IPS DF 6.9 (cell line): ENCODE measurements at places on chromosomes 11 and 22.

DNA sequence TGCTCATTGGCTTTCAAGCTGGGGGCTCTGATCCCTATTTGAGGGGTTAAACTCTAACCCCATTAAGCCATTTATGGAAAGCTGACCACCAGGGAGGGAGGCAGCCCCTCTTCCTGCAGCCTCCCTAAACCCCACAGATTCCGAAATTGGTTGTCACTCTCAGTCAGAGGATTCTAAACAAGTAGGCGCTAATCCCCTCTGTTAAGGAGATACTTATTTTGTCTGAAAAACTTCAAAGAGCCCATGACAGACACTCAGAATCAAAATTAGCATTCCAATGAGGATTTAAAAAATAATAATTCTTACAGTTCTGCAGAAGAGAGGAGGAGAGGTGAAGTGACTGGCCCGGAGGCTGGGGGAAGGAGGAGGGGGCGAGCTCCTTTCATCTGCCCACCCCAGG is 69.7 kb upstream of the LMO1 start:
- no peak for DNase-seq

GRCh38 chr11:75524665-75525432 is 892 bp downstream of the GDPD5 start:
- no peak for DNase-seq

DNA sequence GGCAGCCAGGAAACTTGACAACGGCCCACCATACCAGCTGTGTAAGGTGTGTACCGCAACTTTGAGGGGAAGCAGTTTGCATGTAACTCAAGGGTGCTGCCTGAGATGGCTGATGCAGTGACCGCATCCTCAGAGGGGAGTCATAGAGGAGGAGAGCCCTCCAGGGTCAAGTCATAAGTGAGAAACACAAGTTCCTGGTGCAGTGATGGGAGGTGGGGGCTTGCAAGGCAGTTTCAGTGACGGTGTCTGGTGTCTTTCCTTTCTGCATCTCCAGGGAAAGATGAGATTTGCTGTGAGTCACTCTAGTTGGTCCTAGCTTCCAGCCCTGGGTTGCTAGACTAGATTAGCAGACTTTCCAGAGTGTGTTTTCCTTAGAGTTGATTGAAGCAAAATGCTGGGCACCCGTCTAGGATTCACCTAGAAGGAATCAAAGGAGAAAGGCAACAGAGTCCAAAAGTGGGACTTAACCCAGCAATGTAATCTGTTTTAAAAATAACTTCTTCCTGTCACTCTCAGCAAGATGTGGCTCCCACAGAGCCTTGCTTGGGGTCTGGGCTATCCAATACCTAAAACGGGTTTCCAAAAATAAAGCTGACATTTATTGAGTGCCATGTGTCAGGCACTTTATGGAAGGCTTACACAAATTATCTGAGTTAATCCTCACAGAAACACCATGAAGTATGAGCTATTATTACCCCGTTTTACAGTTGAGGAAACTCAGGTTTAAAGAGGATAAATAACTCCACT is 265.4 kb upstream of the PLET1 start:
- no peak for DNase-seq

DNA sequence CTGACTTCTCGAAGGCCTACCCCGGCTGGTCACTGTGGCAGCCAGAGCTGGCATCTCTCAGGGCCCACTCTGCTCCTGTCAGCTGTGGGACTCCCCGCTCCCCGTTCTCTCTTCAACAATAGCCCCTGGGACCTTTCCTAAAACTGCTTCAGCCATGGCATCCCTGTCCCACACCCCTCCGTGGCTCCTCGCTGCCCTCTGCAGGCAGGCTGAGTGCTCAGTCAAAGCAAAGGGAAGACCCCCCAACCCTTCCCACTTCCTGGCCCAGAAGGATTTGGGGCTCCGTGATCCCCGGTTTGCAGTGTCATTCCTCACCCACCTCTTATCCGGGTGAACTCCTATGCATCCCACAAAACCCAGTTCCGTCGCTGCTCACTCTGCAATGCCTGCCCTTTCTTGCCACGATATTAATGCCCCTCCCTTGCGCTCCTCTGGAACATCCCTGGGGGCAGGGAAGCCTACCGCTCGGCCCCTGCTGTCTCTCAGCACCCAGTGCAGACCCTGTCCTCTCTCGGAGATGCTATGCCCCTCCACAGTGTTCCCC is 1.6 kb upstream of the TH start:
- DNase-seq = no peak

GRCh38 chr11:15053191-15053685 is 20.2 kb upstream of the CALCB start:
- DNase-seq = no peak

- DNase-seq = peak; percentile 35
These were observed 249.7 kb downstream of the AASDHPPT start for GRCh38 chr11:106327134-106327533.

DNA sequence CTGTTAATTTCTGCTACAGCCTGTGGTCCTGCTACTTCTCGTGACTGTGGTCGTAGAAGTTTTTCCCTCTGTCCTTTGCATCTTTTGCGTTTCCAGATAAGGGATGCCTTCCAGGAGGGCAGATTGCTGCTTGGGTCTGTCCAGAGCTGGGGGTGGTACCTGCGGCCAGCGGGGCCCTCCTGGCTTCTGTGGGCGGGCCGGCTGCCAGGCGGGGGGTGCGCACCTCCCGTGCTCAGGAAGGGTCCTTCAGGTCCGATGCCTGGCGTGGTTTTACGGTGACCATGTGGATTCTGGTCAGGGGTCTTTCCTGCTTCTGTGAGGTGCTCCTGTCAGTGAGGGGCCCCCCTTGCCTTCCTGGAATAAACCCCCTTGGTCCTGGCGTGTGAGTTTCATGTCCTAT is 84.8 kb downstream of the KCNQ1 start:
- no peak for DNase-seq

DNA sequence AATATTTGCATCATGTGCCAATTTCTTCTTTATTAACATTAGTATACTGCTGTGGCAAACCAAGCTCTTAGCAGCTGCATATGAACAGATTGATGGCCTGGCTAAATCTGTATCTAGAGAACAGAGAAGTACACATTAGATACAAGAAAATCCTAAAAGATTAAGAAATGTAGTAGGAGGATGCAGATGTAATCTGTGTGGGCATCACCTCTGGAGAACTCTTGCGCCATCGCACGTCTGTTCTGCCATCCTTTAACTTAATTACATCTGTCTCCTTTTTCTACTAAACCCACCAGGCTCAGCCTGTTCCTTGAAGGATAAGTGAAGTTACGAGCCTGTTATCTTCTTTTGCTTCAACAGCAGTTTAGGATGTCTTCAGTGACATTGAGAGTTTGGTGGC is 196.4 kb upstream of the PITPNB start:
- DNase-seq = no peak

GRCh38 chr11:104148706-104149105 is 15.2 kb downstream of the PDGFD start:
- DNase-seq = no peak

DNA sequence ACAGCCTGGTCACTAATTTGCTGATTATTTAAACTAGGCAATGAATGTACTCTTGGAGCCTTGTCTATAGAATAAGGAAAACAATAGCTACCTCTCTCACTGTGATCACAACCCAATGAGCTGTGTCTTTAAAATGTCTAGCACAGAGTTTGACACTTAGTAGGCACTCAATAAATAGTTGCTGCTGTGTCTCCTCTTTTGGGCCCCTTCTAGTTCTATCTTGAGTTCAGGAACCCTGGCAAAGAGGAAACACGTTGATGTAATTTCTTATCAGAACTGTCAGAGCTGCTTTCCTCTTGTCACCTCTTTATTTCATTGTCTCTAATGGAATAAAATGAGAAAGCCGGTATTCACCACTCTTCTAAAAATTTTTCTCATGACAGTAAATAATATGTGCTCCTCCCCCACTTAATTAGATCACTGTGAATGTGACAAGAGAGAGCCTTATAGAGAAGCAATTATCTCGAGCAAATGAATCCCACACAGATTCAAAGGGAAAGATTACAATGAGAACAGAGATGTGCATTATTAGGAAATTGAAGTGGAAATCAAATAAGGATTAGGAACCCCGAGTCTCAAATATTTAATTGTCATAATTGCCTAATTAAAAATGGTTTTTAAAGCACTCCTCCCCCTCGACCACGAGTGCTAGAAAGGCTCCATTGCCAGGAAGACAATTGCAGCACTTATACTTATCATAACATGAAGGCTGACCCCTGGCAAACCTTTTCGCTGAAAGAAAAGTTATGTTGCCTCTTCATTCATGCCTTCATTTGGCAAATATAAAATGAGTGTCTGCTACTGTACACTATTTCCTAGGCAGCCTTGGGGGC is 175.0 kb upstream of the BDNF start:
- no peak for DNase-seq

GRCh38 chr11:111639226-111639925 is 37.1 kb downstream of the SIK2 start:
- DNase-seq = no peak

DNA sequence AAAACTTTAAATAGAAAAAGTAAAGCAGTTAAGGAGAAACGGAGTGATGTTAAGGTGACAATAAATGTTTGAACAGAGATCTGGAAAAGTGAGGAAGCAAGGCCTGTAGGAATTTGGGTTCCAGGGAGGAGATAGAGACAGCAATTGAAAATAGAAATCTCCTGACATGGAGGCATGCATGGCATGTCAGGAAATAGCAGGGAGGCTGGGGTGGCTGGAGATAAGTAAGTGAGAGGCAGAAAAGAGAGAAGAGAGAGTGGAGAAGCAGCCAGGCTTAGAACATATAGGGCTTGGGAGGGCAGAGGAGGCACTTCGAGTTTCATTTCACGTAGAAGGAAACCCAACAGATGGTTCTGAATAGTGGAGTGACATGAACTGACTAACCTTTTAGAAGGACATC is 185.5 kb downstream of the LRRC4C start:
- no peak for DNase-seq

- DNase-seq = no peak
These were observed 2.7 kb upstream of the PDE2A start for GRCh38 chr11:72676861-72677341.

GRCh38 chr22:27461470-27461869 is 340.1 kb downstream of the MN1 start:
- DNase-seq = no peak

DNA sequence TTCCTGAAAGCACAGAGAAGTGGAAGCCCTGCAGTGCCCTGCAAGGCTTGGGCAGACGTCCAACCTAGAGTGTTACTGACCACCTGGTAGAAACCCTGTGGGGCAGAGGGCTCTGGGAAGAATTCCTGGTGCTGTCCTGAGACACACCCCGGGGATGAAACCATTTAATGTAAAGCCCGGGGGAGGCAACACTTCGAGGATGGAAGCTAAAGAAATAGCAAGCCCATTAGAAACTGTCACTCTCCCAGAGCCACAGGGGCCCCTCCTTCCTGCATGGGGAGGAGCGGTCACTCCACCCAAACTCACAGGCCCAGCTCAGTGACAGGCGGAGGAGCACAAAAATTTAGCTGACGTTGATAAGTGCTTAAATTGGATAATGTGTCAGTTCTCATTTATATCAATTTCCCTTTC is 57.6 kb downstream of the NRXN2 start:
- DNase-seq = no peak

GRCh38 chr11:8030526-8031247 is 43.5 kb downstream of the EIF3F start:
- no peak for DNase-seq

DNA sequence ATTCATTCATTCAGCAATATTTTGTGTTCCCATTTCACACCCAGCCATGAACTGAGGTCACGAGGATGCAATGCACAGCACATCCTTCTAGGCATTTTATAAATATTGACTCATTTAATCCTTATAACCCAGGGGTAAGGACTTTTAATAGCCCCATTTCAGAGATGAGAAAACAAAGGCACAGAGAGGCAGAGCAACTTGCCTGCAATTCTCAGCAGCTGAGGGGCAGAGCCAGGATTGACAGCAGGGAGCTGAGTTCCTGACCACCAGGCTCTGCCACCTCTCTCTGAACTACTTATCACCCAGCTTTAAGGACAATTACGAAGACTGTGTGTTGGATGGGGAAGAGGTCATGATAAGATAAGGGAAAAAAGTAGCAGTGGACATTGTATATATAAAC is 12.8 kb upstream of the FGF3 start:
- no peak for DNase-seq

DNA sequence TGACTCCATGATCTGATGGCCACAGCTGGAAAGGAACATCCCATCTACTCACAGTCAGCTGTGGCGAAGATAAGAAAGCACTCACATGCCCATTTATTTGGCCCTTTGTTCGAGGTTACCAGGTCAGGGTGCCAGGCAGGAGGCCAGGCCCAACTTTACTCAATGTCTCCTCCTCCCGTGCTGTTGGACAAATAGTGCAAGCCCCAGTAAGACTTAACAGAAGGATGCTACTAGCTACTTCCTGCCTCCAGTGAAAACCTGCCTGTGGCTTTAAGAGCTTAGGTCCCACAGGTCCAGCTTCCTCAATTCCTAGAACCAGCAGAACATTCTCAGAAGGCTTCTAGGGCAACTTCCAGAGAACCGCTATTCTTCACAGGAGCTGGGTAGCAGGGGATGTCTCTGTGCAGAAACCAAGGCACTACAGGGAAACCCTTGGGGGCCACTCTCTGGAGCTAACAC is 12.9 kb upstream of the CRY2 start:
- no peak for DNase-seq

GRCh38 chr11:108726077-108726800 is 61.4 kb downstream of the DDX10 start:
- no peak for DNase-seq

DNA sequence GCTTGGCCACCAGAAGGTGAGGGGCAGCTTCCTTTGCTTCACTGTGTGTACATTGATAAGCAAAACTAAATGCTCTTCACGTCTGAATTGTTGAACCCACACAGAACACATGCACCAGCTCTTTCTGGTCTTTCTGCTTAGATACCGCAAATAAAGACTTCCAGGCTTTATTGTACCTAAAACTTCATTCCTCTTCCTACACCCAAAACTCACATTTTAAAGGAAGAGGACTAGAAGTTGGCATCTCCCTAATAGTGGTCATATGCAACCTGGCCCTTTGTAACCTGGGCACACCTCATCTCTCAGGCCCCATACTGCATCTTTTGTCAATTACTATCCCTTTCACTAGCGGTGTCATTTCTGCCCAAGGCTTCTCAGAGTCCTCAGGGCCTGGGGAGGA is 5.9 kb downstream of the SLC17A6 start:
- DNase-seq = no peak

GRCh38 chr11:64766881-64767280 is 7.1 kb upstream of the PYGM start:
- DNase-seq = no peak
